ENCODE measurements at places on chromosomes 16 and 17.

GRCh38 chr17:13592427-13592826 lies 9.3 kb downstream of the HS3ST3A1 start:
- no peak for DNase-seq

- no peak for DNase-seq
Measured at GRCh38 chr17:80283116-80283852, 22.6 kb downstream of the RNF213 start.

- DNase-seq, result no peak
Measured at GRCh38 chr16:30076276-30076791, 540 bp downstream of the PPP4C start.

- no peak for DNase-seq
Measured at GRCh38 chr16:27839419-27839818, 224.1 kb downstream of the GSG1L start.

- no peak for DNase-seq
Measured at GRCh38 chr17:46061435-46061834, 62.4 kb downstream of the STH start.

GRCh38 chr16:12538667-12539091 lies 265.0 kb downstream of the CPPED1 start:
- DNase-seq, result peak; percentile 21

GRCh38 chr17:17224137-17224536 lies 12.8 kb downstream of the FLCN start:
- DNase-seq, result no peak

GRCh38 chr16:66107661-66108060 lies 258.8 kb upstream of the CDH5 start:
- peak; percentile 54 for DNase-seq

GRCh38 chr17:3804503-3804931 lies 3.5 kb upstream of the ITGAE start:
- no peak for DNase-seq

GRCh38 chr16:78579020-78579419 lies 479.6 kb downstream of the WWOX start:
- no peak for DNase-seq

DNA sequence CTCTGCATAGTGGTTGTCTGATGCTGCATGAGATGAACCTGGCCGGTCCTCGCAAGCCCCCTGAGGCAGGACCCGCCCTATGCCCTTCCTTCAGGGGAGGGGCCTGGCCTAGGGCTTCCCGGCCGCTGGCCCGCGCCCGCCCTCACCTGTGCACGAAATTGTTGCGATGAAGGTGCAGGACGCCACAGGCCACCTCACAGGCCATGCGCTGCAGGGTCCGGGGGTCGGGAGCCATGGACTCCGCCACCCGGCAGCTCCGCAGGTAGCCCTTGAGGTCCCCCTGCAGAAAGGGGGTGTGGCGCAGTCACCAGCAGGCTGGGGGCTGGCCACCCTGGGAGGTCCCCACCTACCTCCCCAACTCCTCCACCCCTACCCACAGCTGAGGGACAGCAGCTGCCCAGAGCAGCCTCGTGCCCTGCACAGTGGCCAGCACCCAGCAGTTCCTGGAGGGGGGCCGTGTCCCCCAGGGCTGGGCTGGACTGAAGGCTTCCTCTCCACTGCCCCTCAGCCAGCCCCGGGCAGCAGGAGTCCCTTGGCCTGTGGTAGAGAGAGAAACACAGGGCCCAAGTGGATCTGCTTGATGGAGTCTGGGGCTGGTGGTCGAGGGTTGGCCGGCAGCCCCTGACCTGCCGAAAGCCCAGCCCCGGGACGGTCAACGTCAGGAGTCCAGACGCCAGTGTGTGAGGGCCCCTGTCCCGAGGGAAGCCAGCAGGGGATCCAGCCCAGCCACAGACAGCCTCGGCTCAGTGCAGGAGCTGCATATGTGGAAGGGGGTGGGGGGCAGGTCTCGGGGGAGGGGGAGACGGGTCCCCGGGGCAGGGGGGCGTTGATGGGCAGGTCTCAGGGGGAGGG lies 38.8 kb upstream of the PVALEF start:
- no peak for DNase-seq

GRCh38 chr17:1002771-1003555 lies 6.0 kb downstream of the TIMM22 start:
- DNase-seq, result peak; percentile 86

DNA sequence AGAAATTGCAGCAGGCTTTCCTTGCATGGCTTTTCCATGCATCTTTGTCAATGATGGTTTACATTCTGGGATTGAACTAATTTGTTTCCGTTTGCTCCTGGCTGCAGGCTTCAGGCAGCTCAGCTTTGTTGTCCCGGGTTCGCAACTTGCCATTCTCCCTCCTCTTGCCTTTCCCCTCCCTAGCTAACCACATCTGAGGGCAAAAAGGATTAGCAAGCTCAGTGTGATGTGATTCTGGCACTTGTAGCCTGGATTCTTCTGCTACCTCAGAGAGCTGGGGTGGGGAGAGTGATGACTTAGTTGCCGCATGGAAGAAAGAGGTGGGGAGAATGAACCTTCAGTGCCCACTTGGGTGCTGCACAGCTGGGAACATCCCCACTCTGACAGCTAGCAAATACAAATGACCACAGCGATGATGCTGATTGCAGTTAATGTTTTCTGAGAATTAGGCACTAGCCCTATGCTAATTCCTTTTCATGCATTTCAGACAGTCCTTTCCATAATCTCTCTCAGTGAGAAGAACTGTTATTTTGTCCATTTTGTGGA lies 120.2 kb upstream of the SALL1 start:
- DNase-seq, result peak; percentile 36

GRCh38 chr17:72305472-72305871 lies 184.7 kb downstream of the SOX9 start:
- no peak for DNase-seq

DNA sequence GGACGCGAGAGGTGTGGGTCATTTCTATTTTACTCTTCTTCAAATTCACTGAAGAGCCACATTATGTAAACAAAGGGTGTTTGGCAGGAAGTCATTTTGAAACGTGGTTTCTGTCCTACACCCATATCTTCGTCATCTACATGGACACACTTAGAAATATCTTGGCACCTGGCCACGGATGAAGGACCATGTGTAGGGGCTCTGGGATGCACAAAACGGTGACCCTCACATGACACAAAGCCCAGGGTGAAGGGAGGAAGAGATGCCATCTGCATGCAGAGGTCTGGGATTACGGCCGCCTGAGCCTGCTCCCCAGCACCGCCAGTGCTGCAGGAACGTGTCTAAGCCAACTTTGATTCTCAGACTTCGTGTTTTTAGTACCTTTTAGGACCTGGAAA lies 130.2 kb upstream of the CHMP6 start:
- DNase-seq, result peak; percentile 24

- DNase-seq, result no peak
Measured at GRCh38 chr17:2204393-2204792, 99.2 kb downstream of the SMG6 start.

DNA sequence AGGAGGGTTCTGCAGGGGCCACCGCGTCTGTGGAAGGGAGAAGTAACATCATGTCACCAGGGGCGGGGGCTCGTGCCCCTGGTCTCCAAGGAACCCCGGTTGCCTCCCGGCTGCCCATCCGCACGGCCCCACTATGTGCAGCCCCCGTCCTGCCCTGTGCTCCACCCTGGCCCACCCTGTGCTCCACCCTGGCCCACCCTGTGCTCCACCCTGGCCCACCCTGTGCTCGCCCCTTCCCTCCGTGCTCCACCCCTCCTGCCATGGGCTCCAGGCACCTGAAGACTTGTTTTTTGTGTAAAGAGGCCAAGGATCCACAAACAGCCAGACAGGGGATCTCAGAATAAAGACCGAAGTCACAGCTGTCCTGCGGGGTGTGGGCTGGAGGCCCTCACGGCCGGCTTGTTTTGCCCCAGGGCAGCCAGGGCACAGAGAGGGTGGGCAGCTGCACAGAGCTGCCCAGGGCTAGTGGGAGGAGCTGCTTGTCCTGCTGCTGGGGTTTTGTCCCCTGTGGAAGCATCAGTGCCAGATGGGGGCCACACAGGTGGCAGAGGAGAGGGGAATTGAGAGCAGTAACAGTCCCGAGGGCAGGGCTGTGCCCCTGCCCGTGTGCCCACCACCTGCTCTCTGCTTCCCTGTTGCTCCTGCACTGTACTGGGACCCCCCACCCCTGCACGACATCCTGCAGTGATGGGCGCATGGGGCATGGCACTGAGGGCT lies 147.0 kb upstream of the CIBAR2 start:
- DNase-seq, result no peak

- DNase-seq, result no peak
Measured at GRCh38 chr16:66953462-66954096, 7.5 kb upstream of the CES3 start.

DNA sequence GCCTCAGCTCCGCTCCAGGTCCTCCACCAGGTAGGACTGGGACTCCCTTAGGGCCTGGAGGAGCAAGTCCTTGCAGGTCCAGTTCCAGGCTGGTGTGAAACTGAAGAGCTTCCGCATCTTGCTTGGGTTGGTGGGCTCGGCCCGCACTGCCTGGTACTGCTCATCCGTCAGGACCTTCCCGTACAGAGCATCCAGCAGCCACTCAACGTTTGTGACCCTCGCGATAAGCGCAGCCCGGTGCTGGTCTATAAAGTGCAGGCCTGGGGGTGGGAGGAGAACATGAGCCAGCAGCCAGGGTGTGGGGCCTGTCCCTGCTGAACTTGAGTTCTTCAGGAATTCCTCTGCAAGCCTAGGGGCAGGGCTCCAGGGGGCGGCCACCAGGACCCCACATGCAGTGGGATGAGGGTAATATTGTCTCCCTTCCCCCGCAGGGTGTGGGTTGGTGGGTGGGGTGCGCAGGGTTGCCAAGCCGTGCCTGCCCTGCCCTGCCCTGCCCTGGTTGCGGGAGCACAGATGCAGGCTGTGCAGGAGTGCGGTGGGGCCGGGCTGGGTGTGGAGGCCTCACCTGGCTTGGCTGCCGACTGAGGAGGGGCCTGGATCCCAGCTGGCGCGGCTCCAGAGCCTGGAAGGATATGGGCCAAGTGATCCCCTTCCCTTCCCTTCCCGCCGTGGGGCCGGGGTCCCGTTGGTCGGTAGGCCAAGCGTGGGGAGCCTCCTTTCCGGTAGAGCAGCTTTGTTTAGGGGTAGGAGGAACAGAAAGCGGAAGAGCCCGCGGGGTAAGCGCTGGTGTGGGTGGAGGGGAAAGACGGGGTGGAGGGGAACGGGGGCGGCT lies 762 bp downstream of the PYCARD start:
- peak; percentile 21 for DNase-seq

DNA sequence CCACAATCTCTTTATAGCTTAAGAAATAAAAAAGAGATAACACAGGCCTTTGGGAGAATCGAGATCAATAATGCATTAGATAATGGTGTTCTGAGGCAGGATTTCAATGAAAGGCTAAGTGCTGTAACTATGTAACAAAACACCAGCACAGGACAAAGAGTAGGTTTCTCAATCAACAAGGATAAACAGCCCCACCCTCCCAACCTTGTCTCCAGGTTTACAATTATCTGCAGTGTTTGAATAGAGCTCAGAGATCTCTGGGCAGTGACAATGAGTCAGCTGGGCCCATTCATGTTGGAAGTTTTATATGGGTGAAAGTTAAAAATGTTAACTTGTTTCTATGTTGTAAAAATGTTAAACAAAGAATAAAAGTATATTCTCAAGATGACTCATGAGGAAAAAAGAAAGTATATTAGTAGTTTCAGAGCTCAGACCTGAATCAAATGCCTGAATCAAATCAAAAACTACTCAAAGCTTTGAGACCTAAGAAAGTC lies 17.0 kb upstream of the KRT20 start:
- no peak for DNase-seq

GRCh38 chr17:63433746-63434591 lies 12.1 kb downstream of the CYB561 start:
- DNase-seq, result peak; percentile 88

GRCh38 chr16:57479205-57479975 lies 6.9 kb downstream of the DOK4 start:
- DNase-seq, result peak; percentile 56

DNA sequence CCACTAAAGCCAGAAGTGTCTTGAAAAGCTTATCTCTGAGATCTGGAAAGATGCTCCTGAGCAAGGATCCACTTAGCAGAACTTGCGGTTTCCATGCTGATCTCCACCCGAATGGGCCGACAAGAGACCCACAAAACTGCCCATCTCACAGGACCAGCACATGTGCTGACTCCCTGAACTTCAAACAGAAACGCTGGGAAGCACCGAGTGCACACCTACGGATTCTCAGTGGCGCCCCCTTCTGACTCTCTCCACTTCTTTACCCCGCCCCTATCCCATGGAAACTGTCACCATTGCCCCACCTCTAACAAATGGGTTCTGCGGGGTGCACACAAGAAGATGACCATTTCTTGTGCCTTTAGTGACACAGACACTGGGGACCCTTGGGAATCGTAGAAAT lies 21.4 kb downstream of the CDRT4 start:
- no peak for DNase-seq

- DNase-seq, result no peak
Measured at GRCh38 chr16:29906520-29907244, 6.4 kb downstream of the ASPHD1 start.

GRCh38 chr16:60989592-60989991 lies 1046.6 kb downstream of the CDH8 start:
- no peak for DNase-seq

GRCh38 chr17:78729641-78730040 lies 52.4 kb downstream of the CYTH1 start:
- DNase-seq, result no peak

DNA sequence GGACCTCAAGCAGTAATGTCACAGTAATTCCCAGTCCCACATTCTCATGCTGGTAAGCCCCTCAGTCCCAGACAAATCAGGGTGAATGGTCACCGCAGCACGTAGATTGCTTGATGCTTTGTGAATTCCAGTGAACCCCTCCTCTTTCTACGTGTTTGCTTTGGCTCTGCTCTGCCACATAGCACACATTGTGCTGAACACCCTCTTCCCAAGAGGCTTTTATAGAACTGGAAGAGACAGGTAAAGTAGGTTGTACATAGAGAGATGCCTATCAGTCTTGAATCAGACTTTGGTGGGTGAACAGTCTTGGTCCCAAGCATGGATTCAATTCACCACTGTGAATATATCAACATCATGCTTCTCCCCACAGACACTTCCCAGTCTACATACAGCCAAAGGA lies 579 bp upstream of the KRTAP9-6 start:
- DNase-seq, result no peak

- DNase-seq, result no peak
Measured at GRCh38 chr16:21314339-21314738, 36.2 kb upstream of the CRYM start.

- peak; percentile 51 for DNase-seq
Measured at GRCh38 chr17:72306037-72306436, 185.2 kb downstream of the SOX9 start.

- no peak for DNase-seq
Measured at GRCh38 chr17:60798576-60798975, 120.9 kb downstream of the BCAS3 start.

DNA sequence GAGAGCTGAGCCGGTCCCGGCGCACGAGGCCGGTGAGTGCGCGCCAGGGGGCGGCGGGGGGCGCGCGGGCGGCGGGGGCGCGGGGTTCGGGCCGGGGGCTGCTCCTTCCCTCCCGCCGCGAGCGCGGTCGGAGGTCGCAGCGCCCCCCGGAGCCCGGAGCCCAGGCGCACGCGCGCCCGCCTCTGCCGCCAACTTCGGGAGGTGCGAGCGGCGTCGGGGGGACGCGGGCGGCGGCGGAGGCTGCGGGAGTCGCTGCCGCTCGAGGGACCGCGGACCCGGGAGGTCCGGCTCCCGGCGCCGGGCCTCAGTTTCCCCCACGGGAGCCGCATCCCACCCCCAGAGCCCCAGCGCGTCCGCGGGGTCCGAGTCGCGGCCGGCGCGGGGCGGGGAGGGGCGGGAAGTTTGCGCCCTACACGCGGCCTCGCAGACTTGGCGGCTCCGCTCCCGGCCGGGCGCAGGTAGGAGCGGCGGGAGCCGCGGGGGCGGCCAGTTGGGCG lies at the start of gene PRR35:
Gene PRR35 (plus strand): TSS at position 191 of the 497 bp plus-strand sequence. CDS start 2,901 bp downstream, outside the sequence.
- no peak for DNase-seq
